ENCODE measurements at places on chromosomes 4 and X.

- DNase-seq = no peak
These were observed 369.7 kb upstream of the DIAPH2 start for GRCh38 chrX:96314985-96315384.

DNA sequence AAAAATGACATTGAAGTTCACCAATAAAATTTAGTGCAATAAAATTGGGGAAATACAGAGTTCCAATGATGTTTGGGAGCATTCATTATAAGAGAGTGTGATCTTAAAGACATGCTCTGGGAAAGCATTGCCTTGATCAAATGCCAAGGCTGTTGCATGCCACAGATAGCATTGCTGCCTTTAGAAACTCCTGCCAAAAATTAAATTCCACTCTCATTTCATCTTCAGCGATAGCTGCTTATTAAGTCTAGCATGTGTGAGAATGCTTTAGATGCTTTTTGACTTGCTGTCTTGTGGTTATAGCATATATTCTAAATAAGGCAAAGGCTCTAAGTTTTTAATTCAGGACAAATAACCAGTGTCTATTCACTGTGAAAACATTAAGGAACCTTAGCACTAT lies 49.3 kb downstream of the NPNT start:
- no peak for DNase-seq

DNA sequence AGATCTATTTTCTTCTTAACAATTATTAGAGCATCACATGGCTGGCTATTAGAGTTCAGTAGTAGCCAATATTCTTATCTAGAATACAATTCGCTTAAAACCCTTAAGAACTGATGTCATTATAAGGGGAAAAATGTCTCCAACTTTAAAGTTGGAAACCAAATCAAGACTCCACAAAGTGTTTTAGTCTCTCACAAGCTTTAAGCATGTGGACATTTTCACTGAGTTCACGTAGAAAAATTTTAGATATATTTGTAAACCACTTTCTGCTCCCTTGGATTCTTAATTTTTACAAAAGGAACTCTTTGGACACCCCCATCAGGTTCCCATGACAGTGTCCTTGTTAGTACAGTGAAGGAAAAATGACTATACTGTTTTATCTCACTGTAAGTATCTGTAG lies 123.9 kb upstream of the NAP1L5 start:
- no peak for DNase-seq

DNA sequence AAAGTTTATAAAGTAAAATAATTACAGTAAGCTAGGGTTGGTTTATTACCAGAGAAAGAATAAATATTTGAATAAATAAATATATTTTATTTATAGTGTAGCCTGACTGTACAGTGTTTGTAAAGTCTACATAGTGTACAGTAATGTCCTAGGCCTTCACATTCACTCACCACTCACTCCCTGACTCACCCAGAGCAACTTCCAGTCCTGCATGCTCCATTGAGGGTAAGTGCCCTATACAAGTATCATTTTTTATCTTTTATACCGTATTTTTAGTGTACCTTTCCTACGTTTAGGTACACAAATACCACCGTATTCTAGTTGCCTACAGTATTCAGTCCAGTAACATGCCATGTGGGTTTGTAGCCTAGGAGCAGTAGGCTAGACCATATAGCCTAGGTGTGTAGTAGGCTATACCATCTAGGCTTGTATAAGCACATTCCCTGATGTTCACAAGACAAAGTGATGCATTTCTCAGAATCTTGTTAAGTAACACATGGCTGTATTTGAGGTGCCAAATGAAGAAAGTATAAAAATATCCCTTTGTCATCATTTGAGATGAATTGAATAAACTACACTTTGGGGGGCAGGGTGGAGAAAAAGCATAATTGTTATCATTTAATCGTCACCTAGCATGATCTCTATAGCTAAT lies 14.7 kb upstream of the KLHL8 start:
- DNase-seq = no peak

- DNase-seq = no peak
These were observed 57.7 kb upstream of the PASD1 start for GRCh38 chrX:151505796-151506195.

- no peak for DNase-seq
These were observed 3.6 kb upstream of the MAGED1 start for GRCh38 chrX:51889851-51890250.

DNA sequence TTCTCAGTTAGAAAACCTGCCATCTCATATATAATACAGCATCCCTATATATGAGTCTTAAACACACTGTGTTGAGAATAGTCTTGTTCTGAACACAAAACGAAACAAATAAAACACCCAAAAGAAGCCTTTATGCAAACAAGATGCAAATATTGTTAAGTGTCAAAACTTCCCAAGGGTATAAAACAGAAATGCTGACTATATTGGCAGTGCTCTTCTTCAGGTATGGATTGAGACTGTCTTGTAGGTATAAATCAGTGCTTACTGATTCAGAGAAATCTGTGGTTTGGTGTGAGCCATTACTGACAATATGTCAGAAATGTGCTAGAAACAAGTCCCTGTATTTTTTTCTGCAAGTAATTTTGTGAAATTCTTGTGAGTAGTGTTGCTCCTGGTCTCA lies 82.8 kb upstream of the CTSO start:
- DNase-seq = no peak

DNA sequence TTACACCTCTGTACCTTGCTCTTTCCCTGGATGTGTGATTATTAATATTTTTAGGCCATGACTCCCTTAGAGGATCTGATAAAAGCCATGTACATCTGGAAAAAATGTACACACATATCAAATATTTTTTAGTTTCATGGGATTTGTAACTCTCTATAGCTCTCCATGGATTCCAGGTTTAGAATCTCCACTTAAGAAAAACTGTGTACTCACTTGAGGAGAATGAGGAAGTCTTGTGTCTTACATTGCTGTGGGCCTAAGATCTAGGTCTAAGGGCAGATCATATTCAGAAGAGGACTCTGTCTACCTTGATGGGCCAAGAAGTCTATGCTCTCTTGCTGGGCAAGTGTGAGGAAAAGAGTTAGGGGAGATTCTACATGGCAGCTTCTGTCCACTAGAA lies 98.0 kb downstream of the RRAGB start:
- DNase-seq = no peak

GRCh38 chrX:47568656-47569295 lies 7.8 kb downstream of the ARAF start:
- DNase-seq = no peak

DNA sequence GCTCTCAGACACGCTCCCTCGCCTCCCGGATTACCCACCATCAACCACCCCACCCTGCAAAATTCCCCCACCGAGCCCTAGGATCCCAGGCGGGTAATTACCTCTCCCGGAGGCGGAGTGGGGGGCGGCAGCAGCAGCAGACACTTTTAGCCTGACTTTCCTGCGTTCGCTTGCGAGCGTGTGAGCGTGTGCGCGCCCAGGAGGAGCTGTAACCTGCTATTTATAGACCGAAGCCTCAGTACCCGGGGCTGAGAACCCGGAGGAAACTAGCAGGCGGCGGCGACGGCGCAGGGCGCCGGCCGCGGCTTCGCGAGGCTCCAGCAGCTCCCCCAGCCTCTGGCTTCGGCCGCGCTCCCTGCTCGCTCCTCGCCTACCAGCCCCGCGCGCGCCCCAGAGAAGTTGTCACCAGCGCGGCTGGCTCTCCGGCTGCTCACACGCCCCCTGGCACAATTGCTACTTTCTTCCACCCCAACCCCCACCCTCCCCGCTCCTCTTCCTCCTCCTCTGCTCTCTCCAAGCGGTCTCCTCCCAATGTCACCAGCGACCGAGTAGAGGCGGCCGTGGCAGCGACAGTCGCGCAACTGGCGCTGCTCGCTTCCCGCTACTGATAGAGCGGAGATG lies at the start of gene INPP4B:
INPP4B (minus strand) TSS at position 194 of the 621 bp plus-strand sequence.
- DNase-seq = peak; percentile 70

DNA sequence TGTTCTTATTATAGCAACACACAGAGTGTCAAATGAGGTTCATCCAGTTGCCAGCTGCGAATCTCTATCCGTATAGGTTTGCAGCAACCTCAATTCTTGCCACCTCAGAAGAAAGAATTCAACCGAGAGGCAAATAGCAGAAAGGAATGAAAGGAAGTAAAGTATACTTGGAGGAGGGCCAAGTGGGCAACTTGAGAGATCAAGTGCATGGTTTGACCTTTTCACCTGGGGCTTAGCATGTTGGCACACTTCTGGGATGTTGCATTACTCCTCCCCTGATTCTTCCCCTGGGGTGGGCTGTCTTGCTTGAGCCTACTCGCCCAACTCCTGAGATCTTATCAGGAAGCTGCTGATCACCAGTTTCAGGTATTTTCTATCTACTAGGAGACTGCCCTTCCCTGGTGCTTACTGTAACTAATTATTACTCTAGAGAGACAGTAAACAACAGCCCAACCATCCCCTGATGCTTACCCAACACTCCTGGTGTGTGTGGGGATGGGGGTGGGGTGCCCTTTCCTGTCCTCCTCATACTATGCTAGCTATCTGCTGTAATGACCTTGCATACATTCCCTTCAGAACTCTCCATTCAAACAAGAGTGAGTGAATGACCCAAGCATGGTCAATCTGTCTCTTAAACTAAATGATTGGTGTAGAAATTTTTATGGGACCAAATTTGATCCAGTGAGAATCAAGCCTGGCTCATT lies 7.3 kb upstream of the TMEM33 start:
- DNase-seq = no peak

DNA sequence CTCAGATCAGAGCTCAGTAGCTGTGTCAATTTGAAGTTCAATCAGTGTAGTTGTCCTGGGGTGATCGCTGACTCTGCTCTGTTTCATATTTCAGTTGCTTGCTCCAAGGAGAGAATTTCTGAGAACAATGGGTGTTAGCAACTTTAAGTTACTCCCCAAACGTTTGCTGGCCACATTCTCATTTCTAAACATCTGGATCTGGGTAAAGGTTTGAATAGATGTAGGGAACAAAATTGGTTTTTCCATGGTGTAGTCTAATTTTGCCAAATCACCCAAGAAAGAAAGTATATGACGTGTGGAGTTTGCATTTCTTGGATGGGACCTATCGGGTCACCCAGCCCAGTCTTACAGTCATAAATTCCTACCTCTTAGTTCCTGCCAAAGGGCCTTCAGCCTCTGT lies 103.7 kb downstream of the AKAP4 start:
- DNase-seq = no peak

- no peak for DNase-seq
These were observed 75.6 kb downstream of the WFS1 start for GRCh38 chr4:6345096-6345830.

GRCh38 chr4:27082776-27083175 lies 222.1 kb downstream of the STIM2 start:
- DNase-seq = no peak

DNA sequence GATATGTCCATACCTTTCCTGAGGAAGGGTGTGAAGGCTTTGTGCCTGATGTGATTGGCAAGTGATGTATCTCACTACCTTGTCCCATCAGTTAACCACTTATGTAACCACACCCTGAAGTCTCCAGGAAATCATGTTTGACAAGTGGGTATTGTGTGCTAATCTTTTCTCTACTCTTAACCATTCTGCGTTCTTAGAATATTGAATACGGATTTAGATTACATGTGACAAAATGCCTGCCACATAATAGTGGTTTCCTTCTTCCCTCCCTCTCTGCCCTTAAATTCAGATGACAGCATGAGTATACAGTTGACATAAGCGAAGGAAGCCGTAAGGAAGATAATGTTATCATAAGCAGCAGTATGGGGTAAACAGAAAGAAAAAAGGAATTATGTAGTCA lies 108.4 kb downstream of the KLHL8 start:
- DNase-seq = no peak

- peak; percentile 37 for DNase-seq
These were observed 175.7 kb upstream of the BCOR start for GRCh38 chrX:40273356-40274050.

DNA sequence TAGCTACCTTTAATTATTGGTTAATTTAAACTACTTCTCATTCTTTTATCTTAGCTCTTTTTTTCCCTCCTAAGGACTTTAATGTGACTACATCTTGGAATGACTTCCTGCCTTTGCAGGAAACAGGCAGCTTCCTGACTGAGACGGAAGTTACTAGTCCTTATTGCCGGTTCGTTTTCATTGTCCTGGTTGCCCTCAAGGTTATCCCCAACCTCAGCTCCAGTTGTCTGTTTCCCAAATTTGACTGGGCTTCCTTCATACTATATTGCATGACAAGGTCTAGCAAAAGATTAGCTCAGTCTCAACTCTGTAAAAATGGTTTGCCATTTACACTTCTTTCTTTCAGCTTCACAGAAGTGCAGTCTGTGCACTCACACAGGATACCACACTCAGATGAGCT lies 109.9 kb upstream of the DDX53 start:
- no peak for DNase-seq

GRCh38 chrX:1598021-1598875 lies 6.8 kb downstream of the AKAP17A start:
- DNase-seq = no peak

- no peak for DNase-seq
These were observed 265.2 kb downstream of the QDPR start for GRCh38 chr4:17246656-17247055.

DNA sequence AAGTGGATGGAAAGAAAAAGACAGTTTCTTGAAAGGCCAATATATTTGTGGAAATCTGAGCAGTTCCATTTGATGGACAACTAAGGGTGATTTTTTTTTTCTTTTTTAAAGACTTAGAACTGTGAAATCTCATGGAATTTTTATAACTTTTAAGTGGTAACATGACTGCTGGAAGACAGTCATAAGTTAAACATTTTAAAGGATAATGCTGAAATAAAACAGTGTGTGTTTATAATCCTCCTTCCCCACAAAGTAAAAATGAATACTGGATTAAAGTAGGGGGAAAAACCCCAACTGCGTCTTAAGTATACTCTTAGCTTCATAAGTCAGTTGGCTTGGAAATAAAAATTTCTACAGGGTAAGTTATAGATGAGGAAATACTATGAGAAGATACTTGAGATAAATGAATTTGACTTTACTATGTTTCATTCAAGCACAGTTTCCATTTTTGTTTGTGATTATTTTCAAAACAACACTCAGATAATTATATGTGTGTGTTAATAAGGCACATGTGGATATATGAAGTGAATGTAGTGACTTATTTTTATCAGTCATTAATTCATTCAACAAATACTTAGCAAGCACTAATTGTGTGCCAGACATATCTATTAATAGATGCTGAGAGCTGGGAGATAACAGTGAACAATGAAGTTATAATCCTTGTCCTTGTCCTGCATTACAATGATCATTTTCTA lies 129.2 kb upstream of the ETNPPL start:
- no peak for DNase-seq

- DNase-seq = no peak
These were observed 17.1 kb downstream of the GAK start for GRCh38 chr4:915041-915474.

GRCh38 chr4:114364857-114365256 lies 233.8 kb upstream of the UGT8 start:
- DNase-seq = no peak

GRCh38 chrX:109312757-109313156 lies 169.1 kb downstream of the GUCY2F start:
- DNase-seq = no peak

- no peak for DNase-seq
These were observed 614.4 kb upstream of the NR3C2 start for GRCh38 chr4:149056615-149057014.
